MV-4-11 (cell line): ENCODE measurements at places on chromosomes 2 and 18.

GRCh38 chr2:6771634-6772611 lies 93.8 kb downstream of the CMPK2 start:
- no peak for DNase-seq

DNA sequence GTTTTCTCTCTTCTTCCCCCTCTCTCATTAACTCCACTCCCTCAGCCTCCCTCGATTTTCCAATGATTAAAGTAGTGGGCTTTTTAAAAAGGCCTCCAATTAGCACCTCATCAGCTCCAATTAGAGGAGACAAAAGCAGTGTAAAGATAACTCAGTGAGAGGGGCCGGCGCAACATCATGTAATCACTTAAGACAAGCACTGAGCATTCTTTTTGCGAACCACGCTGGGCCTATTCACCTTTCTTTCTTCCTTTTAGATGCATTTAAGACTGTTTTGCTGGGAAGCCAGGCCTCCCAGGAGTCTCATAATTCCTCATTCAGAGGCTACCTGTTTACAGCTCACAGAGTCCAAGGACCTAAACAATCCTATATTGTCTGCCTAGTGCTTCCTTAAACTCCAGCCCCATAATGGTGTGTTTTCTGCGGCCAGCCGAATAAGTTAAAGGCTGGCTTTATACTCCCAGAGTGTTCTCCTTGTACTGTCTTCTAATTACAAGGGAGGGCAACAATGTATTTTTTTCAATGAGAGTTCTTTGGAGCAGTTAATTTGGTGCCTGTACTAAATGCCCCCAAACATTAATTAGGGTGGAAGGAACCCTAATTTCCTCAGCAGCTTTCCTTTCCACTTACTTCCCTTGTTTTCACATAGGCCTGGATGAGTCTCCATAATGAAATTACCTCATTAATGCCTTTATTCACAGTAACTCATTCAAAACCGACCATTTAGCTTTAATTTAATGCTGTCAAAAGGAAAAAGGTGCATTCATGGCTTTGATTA lies 28.0 kb upstream of the LMAN1 start:
- no peak for DNase-seq

DNA sequence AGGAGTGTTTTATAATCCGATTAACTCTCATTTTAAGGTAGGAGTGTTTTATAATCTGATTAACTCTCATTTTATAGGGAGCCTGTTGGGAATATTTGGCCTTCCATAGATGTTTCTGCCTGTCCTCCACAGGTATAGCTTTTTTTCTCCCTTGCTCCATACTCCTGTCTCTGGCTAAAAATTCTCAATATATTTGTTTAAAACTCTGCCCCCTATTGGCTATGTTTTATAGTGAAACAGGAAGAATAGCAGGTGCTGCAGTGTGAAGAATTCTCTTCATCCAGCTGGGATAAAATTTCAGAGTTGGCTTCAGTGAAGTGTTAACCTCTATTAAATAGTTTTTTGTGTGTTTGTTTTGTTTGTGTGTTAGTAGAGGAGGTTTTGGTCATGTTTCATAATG lies 1046.0 kb upstream of the TMEFF2 start:
- DNase-seq = peak; percentile 3

GRCh38 chr2:53265544-53266299 lies 501.9 kb upstream of the CHAC2 start:
- DNase-seq = no peak

DNA sequence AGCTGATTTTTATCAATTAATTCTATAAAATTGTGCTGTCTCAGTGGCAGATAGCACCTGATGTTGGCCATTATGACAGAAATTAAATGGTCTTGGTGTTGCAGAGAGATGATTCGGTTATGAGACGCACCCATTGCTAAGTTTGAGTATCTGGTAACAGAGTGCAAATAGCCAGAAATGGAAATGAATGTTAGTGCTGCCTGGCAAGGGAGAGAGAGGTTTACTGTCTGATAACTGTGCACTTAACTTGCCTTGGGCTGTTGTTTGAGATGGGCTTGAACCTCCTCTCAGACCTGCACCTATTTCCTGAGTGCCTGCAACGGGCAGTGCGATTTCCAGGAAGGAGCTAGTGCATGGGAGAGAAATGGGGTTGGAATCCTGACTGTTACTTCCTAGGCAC lies 11.7 kb downstream of the DPYSL5 start:
- no peak for DNase-seq

- peak; percentile 21 for DNase-seq
Measured at GRCh38 chr2:48844417-48845155, 89.1 kb upstream of the LHCGR start.

GRCh38 chr2:28178946-28179345 lies 213.7 kb upstream of the FOSL2 start:
- peak; percentile 42 for DNase-seq

DNA sequence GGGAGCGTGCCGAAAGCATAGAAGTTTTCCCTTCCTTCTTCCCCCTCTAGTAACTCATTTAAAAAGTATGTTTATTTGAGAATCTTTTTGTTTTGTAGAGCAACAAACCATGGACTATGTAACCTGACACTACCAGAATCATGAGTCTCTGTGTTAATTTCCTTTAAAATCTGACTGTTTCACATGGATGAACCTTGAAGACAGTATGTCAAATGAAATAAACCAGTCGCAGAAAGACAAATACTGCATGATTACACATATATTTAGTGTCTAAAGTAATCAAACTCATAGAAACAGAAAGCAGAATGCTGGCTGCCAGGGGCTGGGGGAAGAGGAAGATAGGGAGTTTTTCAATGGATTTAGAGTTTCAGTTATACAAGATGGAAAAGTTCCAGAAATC lies 32.3 kb downstream of the PTPN2 start:
- DNase-seq = no peak

GRCh38 chr18:24914171-24914525 lies 437.8 kb downstream of the ZNF521 start:
- DNase-seq = no peak

- DNase-seq = no peak
Measured at GRCh38 chr2:10487081-10487740, 39.1 kb upstream of the ODC1 start.

DNA sequence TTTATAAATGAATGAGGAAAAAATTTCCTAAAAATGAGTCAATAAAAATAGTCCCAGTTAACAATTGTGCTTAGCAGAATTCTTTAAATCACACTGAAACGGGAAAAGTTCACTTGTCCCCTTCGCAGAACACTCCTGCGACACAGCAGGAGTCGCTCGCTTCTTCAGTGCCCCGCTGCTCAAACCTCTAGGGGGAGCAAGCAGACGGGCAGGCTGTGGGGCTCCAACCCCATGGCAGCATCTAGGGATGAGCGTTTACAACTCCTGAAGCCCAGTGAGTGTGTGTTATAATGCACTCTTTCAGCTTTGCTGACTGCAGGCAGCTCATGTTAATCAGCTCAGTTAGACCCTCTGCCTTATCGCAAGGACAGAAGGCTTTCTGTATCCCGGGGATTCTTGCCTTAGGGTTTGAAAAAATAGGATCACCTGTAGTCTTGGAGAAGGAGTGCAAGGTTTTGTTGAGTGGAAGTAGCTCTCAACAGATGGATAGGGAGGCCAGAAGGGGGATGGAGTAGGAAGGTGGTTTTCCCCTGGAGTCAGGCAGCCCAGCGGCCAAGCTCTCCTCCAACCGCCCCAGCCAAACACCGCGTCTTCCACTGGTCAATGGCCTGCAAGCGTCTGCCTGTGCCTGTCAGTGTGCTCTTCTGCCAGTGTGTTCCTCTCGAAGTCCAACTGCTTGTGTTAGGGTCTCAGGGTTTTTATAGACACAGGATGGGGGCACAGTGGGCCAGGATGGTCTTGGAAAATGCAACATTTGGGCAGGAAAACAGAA lies 1977.7 kb upstream of the LRRTM1 start:
- no peak for DNase-seq

DNA sequence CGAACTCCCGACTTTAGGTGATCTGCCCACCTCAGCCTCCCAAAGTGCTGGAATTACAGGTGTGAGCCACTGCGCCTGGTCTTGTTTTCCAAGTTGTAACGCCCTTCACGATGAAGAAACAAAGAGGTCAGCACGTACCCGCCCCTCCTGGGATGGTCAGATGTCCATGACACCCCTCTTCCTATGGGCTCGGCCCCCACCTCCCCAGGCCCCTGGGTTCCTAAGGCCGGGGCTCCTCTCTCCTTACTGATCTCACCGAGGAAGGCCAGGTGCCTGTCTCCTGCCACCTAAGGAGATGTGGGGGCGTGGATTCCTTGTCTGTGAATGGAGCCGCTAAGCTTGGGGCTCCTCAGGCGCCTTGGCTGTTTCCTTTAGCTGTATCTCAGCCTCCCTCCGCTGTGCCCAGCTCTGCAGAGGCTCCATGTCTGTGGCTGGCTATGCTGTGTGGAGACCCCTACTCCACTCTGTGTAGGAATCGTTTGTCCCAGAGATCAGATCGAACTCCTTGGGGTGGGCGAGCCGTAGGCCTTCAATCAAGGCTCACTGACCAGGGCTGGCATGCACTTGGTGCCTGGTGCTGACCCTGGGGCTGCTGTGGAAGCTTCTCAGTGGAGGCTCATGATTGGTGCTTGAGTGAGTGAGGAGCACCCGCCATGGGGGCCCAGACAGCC lies 8.8 kb downstream of the COLEC11 start:
- no peak for DNase-seq

- no peak for DNase-seq
Measured at GRCh38 chr2:241018051-241018891, 19.9 kb downstream of the SNED1 start.

- DNase-seq = peak; percentile 33
Measured at GRCh38 chr2:113233593-113234550, 44.8 kb downstream of the PAX8 start.

- peak; percentile 29 for DNase-seq
Measured at GRCh38 chr18:808086-808485, 4.0 kb downstream of the YES1 start.

- no peak for DNase-seq
Measured at GRCh38 chr2:148273158-148273691, 252.3 kb downstream of the MBD5 start.

DNA sequence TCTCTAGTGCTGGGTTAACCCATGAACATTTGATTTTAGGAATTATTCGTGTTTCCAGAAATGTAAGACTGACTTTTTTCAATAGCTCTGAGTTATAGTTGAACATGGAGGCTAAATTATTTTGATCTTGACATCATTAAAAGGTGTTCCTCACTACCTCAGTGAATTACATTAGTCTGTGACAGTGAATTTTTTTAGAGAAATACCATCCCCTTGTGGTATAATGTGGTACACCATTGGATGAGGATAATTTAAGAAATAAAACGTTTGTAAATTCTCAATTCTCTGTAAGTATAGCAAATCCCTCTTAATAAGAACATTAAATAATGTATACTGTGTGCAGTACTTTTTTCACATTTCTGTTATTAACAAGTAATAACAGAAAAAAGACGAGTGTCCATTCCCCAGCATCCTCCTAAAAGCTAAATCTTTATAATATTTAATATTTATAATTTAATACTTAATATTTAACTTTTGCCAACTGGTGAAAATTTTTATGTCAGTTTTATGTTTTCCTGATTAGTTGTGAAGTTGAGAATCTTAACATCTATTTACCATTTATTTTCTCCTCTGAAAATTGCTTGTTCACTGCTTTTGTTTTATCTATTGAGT lies 70.3 kb upstream of the CWC22 start:
- DNase-seq = no peak

DNA sequence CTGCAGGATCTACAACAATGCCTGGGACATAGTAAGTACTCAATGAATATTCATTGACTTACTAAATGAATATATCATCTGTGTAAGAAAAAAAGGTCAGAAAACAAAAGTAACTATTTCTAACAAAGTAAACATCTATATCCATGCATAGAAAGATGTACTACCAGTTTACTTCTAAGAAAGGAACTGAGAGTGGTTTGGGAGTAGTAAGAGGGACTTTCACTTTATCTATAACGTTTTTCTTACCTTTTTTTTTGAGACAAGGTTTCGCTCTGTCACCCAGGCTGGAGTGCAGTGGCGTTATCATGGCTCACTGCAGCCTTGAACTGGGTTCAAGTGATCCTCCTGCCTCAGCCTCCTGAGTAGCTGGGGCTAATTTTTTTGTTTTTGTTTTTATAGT lies 25.7 kb downstream of the DHX57 start:
- DNase-seq = no peak

GRCh38 chr2:6069381-6069780 lies 377.2 kb downstream of the SOX11 start:
- no peak for DNase-seq

- DNase-seq = no peak
Measured at GRCh38 chr2:222944552-222944951, 83.7 kb downstream of the ACSL3 start.

DNA sequence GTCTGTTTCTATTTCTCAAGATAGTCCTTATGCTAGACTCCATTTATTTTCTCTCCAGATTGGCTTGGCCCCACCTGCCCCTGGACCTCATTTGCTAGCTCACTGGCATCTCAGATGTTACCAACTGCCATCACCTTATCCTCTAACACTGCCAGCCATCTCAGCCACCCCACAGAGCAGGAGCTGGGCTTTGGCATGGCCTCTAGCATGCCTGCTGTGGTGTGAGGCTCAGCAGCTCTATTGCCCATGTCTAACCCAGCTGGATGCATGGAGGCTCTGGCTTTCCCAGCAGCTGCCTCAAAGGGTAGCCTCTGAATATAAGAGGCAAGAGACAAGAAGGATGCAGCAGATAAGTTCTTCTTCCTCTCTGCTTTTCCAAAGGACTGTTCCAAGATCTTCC lies 373.4 kb downstream of the TNS1 start:
- DNase-seq = no peak

DNA sequence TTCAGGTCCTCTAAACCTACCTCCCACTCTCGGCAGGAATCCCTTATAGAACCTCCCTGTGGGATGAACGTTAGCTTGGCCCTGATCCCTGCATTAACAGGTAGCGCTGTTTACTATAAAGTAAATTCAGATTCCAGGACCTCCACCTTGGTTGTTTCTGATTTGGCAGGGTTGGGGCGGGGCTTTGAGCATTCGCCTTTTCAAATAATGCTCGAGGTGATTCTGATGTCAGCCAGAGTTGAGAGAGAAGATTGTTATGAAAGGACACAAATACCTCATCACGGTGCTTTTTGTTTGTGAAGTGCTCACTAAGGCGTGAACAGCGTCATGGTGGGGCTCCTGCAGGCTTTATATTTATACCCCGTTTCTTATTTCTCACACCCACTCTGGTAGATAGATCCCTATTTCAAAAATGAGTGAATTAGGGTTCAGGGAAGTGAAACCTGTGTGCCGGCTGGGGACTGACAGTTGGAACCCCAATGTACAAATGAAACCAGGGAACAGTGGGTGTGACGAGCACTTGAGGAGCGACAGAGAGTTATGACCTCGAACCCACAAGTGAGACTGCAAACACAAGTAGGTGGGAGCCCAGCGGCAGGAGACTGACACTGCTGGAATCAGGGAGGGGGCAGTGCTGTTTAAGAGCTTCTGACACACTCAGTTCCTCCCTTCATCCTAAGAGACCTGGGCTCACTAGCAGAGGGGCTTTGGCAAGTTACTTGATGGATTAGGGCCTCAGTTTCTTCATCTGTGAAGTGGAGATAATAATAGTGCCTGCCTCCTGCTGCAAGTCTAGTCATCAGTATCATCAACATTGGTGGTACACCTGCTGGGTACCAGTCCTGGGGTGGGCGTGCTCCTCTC lies 14.2 kb upstream of the CXCR4 start:
- DNase-seq = peak; percentile 99

GRCh38 chr2:38509947-38510326 lies 92.8 kb downstream of the HNRNPLL start:
- DNase-seq = no peak
